ENCODE measurements at places on chromosomes 11 and 22.

DNA sequence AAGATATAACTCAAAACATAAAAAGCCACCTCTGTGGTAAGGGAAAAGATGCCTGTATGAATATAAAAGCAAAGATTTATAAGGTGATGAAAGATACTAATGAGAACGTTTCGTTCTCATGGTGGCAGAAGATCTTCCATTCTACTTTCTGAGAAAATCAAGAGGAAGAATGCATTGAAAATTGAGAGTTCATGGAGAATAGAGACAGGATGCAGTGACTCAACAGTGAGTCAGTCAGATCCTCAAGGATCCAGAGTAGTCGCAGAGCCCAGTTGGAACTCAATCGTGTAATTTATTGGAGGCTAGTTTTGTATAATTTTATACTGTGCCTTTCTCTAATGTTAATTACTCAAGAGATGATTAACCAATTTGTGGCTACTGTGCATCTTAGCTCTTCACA lies 73.3 kb downstream of the ENTHD1 start:
- DNase-seq, result no peak

- DNase-seq, result no peak
Measured at GRCh38 chr22:35528927-35529326, 11.7 kb upstream of the RASD2 start.

DNA sequence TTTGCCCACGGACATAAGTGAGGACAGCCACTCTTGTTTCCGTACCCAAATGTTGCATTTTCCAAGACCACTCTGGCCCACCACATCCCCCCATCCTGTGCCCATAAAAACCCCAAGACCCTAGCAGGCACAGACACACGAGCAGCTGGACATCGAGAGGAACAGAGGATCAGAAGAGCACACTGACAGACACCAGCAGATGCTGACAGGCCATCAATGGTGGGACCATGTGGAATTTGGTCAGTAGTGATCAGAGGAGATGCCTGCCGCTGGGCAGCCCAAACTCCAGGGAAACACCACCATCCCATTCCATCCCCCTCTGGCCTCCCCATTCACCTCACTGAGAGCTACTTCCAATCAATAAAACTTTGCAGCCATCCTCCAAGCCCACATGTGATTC lies 87.0 kb downstream of the DLG2 start:
- no peak for DNase-seq

- no peak for DNase-seq
Measured at GRCh38 chr11:83677730-83678129, 391.6 kb upstream of the CCDC90B start.

DNA sequence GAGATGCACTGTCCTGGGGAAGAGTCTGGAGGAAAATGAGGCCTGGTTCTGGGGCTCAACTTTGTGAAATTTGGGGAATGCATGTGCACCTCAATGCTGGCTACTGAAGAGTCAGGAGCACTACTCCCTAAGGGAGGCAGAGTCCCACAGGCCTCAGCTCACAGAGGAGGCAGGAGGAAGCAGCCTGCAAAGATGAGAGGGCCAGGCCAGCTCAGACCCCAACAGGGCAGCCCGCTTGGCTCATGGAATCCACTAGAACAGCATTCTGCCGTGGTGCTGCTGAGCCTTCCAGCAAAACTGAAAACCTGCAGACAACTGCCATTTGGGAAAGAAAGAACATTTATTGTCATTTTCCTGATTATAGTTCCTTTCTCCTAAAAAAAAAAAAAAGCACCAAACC lies 300.5 kb downstream of the CTTN start:
- DNase-seq, result no peak

GRCh38 chr11:10902301-10903063 lies 44.6 kb upstream of the ZBED5 start:
- DNase-seq, result no peak
